ENCODE measurements at places on chromosomes 2 and 18. TPM values are rescaled to one million over a fixed set of nuclear protein-coding genes. Genes with fewer than 3 reads are reported as not detected.

LRRTM4 gene
- under 0.01 TPM for total RNA-seq

RBM44 gene
- 0.72 TPM for total RNA-seq

EPB41L3 gene
- total RNA-seq: 0.88 TPM

RAB6C gene
- total RNA-seq: not detected

RTP5 gene
- not detected for total RNA-seq

HAT1 gene
- total RNA-seq: 35.4 TPM
